ENCODE measurements at places on chromosomes 5 and 9.

- DNase-seq, result peak; percentile 67
Observed at GRCh38 chr5:1757511-1757910, 42.1 kb downstream of the MRPL36 start.

DNA sequence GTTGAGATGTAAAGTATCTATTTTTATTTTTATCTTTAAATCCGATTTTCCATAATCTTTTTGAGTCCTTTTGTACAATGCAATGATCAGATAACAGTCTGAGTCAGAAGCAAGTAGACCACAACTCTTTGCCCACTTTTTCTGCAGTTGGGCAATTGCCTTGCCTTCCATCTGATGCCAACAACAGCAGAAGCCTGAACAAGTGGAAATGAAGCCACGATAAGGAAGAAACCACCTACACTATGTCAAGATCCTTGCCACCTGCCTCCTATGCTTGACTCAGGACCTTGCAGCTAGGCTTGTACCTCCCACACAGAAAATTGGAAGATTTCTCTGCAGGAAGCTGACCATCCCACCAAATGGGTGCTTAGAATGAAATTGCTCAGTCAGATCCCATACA is 78.6 kb downstream of the ANXA1 start:
- DNase-seq, result no peak

DNA sequence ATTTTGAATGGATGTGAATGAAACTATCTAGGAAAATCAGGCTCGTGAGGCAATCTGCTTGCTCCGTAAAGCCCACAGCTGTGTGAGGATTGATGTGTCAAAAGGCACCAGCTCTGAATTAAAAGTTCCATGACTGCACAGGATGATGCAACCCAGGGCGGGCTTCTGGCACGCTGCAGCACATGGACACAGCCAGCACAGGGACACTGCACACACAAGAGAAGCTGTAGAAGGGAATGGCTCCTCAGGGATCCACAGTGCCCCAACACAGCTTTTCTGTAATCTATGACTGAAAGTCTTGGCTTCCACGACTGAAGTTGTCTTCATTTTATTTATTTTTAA is 151.0 kb downstream of the GCNT1 start:
- peak; percentile 91 for DNase-seq

GRCh38 chr9:123174887-123175518 is 93.4 kb downstream of the STRBP start:
- DNase-seq, result no peak

GRCh38 chr5:8478326-8478725 is 609.4 kb downstream of the MTRR start:
- no peak for DNase-seq
